ENCODE measurements at places on chromosomes 6 and 20.

DNA sequence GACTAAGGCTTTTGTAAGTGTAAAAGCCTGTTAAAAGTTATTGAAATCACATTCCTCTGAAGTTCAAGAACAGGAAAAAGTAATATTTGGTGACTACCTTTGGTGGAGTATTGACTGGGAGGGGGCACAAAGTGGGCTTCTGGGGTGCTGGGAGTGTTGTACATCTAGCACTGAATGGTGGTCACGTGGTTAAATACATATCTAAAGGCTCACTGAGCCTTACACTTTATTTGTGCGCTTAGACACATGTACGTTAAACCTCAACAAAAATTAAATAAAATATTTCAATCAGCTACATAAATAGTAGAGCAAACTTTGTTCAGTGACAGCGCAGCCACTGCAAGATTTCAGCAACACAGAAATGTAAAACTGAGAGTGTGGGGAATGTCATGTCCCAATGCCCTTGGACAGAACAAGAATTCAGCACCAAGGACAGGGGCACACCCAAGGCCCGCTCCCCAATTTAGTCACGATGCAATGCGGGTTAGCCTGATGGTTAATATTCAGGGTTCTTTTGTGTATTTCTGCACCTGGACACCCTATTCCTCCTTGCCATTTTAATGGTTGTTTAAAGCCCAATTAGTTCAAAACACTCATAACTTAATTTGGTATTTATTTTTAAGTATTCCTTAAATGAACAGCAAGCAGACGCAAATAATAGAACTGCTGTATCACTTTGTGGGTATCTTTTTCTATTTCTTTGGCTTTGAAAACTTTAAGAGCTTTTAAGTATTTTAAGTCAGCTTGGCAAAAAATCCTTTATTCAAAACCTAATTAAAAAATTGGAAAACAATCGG is 37.4 kb downstream of the ANGPT4 start:
- DNase-seq, result no peak
- H3K36me3 ChIP-seq, result no peaks in the 10 kb centered on the region
- H3K4me3 ChIP-seq, result no peak overlapping the region
- peaks cover 11% of the 10 kb centered on the region for H3K4me1 ChIP-seq
- no peaks in the 10 kb centered on the region for H3K27me3 ChIP-seq

- DNase-seq, result no peak
- H3K4me3 ChIP-seq, result no peak overlapping the region
- H3K4me1 ChIP-seq, result peaks cover 11% of the 10 kb centered on the region
- no peaks in the 10 kb centered on the region for H3K36me3 ChIP-seq
- no peak overlapping the region for H3K27ac ChIP-seq
These were observed 884 bp downstream of the TSPO2 start for GRCh38 chr6:41043151-41043550.

DNA sequence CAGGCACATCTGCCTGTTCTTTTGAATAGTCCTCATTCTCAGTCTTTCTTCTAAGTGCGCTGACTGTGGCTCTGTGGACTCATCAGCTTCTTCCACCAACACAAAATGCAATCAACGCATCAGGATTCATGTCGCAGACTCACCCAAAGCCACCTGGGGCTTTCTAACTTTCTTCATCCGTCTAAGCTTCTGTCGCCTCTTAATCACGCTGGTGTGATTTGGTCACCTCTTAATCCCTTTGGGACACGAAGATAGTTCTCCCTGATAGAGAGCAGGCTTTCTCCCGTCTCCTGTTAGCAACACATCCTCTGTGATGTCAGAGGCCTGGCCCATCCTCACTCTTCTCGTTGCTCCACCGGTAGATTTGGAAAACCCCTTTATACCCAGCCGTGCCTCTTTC is 78.0 kb upstream of the FOXQ1 start:
- no peaks in the 10 kb centered on the region for H3K4me1 ChIP-seq
- no peak overlapping the region for H3K27ac ChIP-seq
- H3K36me3 ChIP-seq, result no peaks in the 10 kb centered on the region
- no peak for DNase-seq

DNA sequence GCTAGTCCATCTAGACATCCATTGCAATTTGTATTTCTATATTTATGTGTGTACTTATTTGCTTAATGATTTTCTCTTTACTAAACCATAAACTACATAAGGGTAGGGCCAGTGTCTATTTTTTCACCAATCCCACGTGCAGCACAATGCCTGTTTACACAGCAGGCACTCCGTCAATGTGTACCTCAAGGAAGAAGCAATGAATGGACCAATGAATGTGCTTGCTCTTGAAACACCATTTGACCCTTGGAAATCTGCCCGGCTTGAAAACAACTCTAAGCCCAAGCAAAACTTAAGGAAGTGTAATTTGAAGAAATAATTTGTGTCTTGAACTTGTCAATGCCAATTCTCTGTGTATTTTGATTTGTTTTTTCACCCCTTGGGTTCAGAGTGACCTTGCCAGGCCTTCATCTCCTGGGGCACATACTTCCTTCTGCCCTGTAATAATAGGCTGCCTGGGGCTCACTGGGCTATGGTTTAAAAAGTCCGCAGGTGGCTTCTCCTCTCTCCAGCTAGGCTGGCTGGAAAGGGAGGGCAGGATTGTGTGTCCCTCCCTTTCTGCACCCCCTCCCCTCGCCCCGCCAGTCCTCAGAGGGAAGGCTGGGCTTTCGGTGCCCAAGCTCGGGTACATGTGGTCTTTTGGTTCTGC is 140.8 kb upstream of the ARMC2 start:
- H3K4me3 ChIP-seq, result no peak overlapping the region
- no peak overlapping the region for H3K27ac ChIP-seq
- H3K36me3 ChIP-seq, result no peaks in the 10 kb centered on the region
- peaks cover 2% of the 10 kb centered on the region for H3K4me1 ChIP-seq

DNA sequence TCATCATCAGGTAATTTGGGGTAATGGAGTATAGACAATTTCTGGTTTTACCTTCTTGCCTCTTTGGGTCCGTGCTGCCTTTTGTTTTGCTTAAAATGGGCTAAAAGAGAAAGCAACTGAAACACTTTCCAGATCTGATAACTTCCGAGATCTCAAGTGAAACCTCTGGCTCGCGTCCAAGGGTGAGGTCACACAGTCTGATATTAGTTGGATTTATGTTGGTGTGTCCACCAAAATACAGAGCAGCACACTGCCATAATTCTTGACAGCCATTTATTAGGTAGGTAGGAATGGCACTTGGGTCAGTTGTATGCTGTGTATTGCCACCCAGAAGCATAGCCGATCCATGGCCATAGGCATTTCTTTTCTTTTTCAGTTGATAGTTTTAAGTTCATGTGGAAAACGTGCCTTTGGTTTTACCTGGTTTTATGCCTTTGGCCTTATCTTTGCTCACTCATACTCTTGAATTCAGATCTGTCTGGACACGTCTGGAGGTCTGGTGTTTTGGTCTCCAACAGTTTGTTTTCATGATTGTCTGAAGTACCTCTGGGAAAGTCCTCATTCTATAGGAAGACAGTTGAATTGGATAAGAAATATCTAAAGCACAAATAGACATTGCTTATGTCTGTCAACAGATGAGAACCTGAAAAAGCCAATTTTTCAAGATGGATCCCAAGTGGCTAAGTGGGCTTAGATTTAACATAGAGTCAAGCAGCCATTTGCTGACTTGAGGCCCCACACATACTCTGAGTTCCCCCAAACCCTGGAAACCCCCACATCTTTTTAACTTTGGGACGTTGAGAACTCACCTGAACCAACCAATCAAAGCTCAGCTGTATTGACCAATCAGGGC is 320.8 kb downstream of the SOX4 start:
- no peak overlapping the region for H3K27ac ChIP-seq
- peak overlapping the region; percentile 18 for H3K4me3 ChIP-seq
- peaks cover 1% of the 10 kb centered on the region for H3K36me3 ChIP-seq

DNA sequence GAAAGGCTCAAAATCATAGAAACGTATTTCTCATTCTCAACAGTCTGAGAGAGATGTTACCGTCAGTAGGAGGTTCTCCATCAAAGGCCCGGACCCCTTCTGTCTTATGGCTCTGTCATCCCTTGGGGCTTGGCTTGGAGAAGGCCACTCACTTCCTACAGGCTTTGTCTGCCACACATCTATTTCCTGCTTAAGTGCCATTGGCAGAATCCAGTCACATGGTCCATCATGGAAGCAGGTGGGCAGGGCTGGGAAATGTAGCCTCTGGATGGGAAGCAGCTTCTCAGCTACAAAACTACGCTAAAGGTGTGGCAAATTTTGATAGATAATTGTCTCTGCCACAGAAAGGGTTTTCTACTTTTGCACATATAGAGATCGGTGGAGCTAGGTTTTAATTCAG is 12.6 kb upstream of the ZFP64 start:
- H3K4me1 ChIP-seq, result no peaks in the 10 kb centered on the region
- DNase-seq, result no peak
- no peaks in the 10 kb centered on the region for H3K36me3 ChIP-seq
- H3K4me3 ChIP-seq, result no peak overlapping the region
- H3K27me3 ChIP-seq, result peaks cover 4% of the 10 kb centered on the region
- H3K27ac ChIP-seq, result no peak overlapping the region

GRCh38 chr6:154266560-154267099 is 90.0 kb downstream of the IPCEF1 start:
- DNase-seq, result no peak
- H3K36me3 ChIP-seq, result no peaks in the 10 kb centered on the region
- no peak overlapping the region for H3K4me3 ChIP-seq
- no peak overlapping the region for H3K27ac ChIP-seq

DNA sequence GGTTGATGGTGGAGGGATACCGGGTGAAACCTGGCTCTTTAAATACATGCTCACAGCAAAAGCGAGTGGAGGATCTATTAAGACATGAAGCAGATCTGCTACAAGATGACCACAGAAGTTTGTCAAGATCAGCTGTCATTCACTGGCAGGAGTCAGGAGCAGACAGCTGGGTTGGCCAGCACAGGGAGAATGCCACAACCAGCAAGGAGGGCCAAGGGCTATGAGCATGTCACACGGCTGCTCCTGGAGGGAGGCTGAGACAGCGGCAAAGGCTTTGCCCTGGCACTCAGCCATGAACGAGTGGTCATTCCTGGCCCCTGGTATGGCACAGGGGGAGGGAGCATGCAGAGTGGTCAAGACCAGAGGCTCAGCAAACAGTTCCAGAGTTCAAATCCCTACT is 77.6 kb downstream of the POPDC3 start:
- peaks cover 8% of the 10 kb centered on the region for H3K27me3 ChIP-seq
- DNase-seq, result no peak
- H3K36me3 ChIP-seq, result no peaks in the 10 kb centered on the region
- no peaks in the 10 kb centered on the region for H3K4me1 ChIP-seq
- no peak overlapping the region for H3K4me3 ChIP-seq

DNA sequence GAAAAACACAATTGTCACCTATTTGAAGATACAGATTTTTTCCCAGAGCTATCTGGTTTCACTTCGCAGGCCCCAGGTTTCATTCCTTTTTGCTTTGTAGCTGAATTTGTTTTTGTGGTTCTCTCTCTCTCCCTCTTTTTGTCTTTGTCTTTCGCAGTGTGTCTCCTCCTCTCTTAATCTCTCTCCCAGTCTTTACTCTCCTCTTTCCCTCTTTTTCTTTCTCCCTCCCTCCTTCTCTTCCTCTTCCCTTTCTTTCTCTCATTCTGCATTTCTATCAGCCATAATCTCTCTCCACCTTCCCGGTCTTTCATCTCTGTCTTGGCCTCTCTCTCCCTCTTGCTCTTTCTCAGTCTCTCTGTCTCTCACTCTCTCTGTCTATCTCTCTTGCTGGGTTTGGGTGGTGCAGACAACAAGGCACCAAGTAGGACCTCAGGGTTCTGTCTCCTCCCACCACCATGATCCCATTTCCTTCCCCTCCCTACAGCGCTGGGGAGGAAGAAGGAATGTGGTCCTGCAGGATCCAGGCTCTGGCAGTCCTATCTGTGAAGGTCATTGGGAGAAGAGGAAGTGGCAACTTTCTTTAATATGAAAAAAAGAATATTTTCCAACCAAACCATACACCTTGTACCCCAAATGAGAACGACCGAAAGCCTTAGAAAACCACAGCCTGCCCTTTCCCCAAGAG is 63.2 kb downstream of the BANF2 start:
- H3K27me3 ChIP-seq, result no peaks in the 10 kb centered on the region
- H3K27ac ChIP-seq, result no peak overlapping the region
- H3K4me1 ChIP-seq, result no peaks in the 10 kb centered on the region
- DNase-seq, result no peak
- no peaks in the 10 kb centered on the region for H3K36me3 ChIP-seq

GRCh38 chr6:170288091-170288631 is 2.7 kb downstream of the DLL1 start:
- peaks cover 60% of the 10 kb centered on the region for H3K27me3 ChIP-seq
- H3K27ac ChIP-seq, result no peak overlapping the region
- H3K4me3 ChIP-seq, result peak overlapping the region; percentile 51
- peaks cover 23% of the 10 kb centered on the region for H3K4me1 ChIP-seq

DNA sequence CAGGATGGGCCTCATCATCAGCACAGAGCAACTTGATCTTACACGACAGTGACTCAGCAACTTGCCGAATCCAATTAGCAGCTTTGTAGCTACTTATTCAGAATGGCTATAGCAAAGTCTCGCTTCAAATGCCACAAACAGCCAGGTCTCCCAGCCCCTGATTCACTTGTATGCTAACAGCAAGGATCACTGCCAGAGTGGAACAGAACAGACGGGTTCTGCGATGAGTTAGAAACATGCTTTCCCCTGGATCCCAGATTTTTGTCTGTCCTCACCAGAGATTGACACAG is 254.4 kb downstream of the NRN1 start:
- no peaks in the 10 kb centered on the region for H3K27me3 ChIP-seq
- peaks cover 7% of the 10 kb centered on the region for H3K36me3 ChIP-seq
- DNase-seq, result no peak

DNA sequence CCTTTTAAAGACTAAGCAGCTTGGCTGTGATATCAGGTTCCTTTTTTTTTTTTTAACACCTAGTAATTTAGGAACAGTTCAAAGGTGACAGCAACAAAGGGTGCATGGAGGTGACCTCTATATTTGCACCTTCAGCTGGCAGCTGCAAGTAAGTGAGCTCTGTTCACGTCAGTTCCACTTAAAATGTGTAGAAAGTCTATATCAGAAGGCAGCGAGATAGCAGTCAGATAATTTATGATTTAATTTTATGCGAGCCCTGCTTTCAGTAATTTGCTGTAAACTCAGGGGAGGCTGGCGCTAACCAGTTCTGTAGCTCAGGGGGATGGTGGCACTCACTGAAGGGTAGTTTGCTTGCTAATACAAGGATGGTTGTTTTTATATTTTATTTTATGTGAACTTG is 602.8 kb upstream of the MMS22L start:
- H3K27me3 ChIP-seq, result no peaks in the 10 kb centered on the region
- H3K36me3 ChIP-seq, result no peaks in the 10 kb centered on the region
- no peak overlapping the region for H3K4me3 ChIP-seq
- no peak for DNase-seq
- H3K27ac ChIP-seq, result no peak overlapping the region

DNA sequence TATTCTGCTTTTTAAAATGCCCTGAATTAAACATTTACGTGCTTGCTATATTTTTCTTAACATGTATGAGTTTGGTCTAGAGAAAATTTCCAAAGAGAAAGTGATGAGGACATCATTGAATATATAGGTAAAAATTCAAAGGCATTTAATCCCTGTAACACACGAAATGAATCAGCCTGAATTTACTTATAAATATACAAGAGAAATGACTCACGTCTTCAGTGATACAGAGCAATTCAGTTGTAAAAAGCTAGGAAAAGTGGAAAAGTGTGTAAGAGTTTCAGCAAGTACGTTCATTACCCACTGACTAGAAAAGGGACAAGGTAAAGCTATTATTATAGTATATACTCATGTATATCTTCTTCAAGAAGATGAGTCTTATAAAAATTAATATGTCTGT is 124.8 kb downstream of the HIVEP1 start:
- no peak for DNase-seq
- peaks cover 23% of the 10 kb centered on the region for H3K4me1 ChIP-seq
- no peak overlapping the region for H3K4me3 ChIP-seq
- H3K27me3 ChIP-seq, result no peaks in the 10 kb centered on the region
